GDM1 (cell line): ENCODE measurements at places on chromosomes 6 and 20.

DNA sequence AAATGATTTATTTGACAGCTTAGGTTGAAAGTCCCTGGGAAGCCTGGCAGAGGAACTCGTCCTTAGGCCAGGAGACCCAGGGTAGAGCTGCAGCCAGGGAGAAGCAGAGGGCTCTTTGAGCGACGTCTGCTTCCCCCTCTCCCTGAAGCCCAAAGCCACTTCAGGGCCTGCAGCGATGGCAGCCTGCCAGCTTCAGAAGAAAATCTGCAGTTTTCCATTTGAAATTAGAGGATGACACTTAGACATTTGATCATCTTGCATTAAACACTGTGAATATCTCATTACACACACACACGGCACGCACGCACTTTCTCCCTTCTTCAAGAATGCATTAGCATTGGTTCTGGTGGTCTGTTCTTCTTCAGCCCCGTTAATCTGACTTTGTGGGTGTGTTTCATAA lies 96.5 kb downstream of the PLEKHG1 start:
- no peak for DNase-seq

- peak; percentile 39 for DNase-seq
Measured at GRCh38 chr20:2865630-2866029, 7.7 kb upstream of the PTPRA start.

GRCh38 chr6:138805016-138805765 lies 9.3 kb downstream of the ECT2L start:
- DNase-seq: no peak

GRCh38 chr6:90765491-90765890 lies 178.6 kb upstream of the MAP3K7 start:
- DNase-seq: no peak

DNA sequence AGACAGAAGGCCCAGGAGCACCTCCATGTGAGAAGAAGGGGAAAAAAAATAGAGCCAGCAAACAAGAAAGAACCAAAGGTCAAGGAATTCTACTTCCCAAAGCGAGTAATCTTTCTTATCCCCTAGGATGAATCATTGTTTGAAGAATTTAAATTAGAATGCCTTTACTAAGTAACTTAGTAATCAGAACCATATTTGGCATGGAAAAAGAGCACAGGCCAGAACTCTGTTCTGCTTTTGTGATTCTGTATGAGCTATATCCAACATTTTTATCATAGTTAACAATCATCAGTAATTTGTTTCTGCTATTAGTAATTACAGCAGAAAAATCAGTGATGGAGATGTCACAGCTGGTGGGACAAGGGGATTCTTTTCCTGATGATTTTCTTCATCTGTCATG lies 228.8 kb upstream of the FAM83B start:
- DNase-seq: no peak

DNA sequence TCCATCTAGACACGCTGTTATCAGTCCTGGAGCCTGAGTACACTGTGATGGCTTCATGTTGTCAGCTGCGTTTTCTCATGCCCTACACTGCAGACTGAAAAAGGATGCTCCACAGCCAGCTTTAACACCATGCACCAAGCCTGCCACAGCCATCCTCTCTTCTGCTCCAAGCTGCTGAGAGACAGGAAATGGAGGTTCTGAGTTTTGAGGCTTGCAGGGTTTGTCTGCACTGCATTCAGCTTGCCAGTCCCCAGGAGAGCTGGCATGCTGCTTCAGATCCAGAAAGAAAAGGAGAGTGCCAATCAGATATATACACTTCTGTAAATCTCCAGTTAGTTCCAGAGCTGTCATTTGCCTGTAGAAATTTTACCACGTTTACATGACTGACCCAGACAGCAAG lies 550.7 kb upstream of the FLRT3 start:
- DNase-seq: no peak

DNA sequence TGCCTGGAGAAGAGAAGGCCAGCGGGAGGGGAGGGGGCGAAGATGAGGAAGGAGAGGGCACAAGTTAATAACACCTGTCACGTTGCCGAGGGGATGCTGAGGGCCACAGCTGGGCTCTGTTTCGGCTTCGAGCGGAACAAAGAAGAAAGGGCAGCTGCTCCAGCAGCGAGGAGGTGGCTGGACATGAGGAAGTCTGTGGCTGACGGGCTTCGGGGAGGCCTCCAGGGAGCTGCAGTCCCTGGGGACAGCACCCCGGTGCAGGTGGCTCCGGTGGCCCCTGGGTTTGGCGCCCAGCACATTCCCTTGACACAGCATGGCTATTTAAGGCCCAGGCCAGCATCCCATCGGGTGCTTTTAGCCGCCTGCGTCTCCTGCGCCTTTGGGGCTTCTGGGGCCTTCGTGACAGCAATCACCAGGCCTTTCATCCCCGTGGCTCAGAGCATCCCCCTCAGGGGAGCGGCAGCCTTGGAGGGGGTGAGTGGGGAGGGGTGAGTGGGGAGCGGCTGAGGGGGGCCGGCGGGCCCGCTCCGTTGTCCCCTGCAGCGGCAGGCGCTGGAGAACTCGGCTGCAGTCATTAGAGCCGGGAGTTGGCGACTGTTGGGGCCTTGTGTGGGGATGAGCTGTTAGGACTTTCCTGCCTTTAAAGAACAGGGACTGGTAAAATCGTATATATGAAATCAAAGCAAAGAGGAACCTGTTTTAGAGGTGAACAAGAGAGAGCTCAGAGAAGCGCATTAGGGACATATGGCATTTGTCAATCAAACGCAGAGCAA lies 99.0 kb downstream of the TMEM242 start:
- no peak for DNase-seq

GRCh38 chr6:93282521-93283031 lies 136.8 kb downstream of the EPHA7 start:
- DNase-seq: no peak

DNA sequence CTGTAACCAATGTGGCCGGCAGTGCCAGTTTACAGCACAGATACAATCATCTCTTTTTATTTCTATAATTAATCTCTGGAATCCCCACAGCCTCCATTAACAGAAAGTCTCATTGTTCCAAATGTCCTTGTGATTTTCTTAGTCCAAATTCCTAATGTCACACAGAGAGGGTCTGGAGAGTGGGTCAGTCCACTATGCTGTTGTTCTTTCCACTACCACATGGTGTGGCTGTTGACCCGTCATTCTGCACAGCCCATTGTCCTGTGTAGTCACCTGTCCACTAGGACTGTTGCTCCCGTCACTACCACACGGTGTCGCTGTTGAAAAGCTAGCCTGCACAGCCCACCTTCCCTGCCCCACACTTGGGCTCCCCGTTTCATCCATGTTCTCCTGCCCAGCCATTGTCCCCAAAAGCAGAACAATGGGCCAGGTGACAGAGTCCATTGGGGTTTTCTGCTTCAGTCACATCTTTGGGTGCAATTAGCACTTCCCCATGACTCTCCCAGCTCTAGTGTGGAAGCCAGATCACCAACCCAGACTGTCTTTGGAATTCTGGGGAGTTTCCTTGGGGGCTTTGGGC lies 8.6 kb upstream of the LBP start:
- DNase-seq: no peak

- DNase-seq: no peak
Measured at GRCh38 chr6:122122202-122122601, 277.2 kb upstream of the HSF2 start.
